ENCODE measurements at places on chromosomes 16 and 17. TPM values are rescaled to one million over a fixed set of nuclear protein-coding genes. Genes with fewer than 3 reads are reported as not detected.
A peak's percentile ranks its signal among the peaks of the same experiment; 100 is the strongest.

DNA sequence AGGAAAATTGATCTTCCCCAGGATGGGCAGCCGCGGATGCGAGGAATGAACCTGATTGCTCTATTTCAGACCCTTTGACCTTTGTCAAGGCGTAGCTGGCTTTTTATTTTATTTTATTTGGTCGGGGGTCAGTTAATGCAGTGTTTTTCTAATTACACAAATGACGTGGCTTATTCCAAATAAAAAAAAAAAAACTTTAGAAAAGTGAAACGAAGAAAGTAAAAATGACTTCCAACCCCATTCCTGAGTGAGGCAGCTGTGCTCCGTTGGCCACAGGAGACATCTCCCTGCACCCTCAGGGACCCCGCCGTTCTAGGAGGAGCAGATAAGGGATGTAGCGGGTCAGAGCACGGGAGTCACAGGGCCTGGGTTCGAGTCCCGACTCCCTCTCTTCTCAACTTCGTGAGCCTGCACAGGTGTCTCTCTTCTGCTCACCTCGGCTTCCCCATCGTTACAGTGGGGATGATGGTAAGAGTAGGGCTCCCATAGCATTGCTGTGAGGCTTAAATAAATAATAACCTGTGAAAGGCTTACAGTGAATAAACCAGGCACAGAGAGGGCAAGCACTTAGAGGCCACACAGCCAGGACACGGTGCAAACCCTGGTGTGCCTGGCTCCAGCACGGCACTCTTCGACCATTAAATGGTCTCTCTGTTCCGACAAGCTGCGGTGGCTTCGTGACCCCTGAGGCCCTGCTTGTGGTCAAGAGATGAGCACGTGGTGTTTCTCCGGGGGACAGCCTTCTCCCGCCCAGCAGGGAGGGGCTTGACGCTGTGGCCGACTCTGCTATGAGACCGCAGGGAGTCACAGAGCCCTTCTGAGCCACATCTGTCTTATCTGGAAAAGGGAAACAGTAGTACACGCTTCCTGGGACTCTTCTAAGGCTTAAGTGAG lies 10.2 kb downstream of the FOXF1 start:
- DNase-seq, result no peak

GRCh38 chr16:74257061-74257460 lies 39.6 kb upstream of the PSMD7 start:
- no peak for DNase-seq

DNA sequence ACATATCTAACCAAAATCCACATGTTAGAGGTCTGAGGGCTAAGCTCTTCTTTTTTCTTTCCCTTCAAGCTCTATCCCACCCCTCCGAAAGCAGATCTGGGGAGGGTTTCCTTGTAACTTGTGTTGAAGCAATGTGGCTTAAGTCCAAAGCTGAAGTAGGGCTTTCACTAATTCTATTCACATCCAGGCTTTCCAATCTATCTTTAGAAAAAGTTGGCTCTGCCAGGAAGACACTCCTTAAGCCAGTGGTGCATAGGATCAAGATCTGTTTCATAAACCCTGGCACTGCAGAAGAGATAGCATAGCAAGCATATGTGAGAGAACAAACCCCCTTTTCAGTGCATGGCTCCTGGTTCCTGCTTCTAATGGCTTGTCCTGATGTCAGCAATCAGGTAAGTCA lies 34.9 kb upstream of the DHX40 start:
- DNase-seq, result no peak

DNA sequence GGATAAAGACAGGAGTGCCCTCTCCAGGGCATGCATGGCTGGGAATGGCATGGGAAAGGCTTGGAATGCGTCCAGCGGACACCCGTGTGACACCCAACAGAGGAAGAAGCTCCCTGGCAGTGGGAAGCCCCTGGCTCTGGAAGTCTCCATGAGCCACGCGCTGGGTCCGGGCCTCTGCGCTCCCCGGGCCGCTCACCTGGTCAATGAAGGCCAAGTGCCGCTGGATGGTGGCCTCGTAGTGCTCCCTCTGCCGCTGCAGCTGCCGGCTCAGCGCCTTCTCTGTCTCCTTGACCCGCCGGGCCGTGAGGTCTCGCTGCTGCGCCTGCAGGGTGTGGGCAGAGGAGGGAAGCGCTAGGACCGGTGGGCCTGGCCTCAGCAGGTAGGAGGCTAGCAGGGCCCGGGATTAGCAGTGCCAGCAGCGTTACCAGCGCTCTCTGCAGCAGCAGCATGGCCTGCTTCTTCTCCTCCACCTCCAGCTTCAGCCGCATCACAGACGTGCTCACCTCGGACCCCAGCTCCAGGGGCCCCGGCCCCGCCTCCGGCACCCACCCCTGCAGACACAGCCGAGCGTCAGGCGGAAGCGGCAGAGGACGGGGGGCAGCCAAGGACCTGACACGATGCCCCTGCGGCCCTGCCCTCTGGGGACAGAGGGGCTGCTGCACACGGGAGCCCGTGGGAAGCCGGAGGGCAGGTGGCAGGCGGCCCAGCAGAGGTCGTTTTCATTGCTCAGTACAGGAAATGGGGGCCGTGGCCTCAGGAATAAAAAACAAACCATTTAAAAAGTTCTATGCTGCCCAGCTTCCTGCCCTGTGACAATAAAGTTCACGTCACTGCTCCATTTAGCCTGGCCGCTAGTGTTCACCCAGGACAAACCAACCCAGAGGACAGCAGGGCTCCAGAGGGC lies 26.0 kb downstream of the CEP131 start:
- no peak for DNase-seq

GRCh38 chr16:14121142-14121541 lies 50.0 kb downstream of the MRTFB start:
- DNase-seq, result no peak

- DNase-seq, result no peak
These were observed 13.2 kb upstream of the CCL23 start for GRCh38 chr17:36030956-36031355.

GRCh38 chr16:50519001-50519400 lies 29.2 kb upstream of the NKD1 start:
- DNase-seq, result peak; percentile 22

PRSS8 gene
- total RNA-seq, result 80.1 TPM

TEKT5 gene
- not detected for total RNA-seq

P2RX1 gene
- total RNA-seq, result not detected

- no peak for DNase-seq
These were observed 5.3 kb upstream of the TMEM204 start for GRCh38 chr16:1527836-1528811.

GRCh38 chr16:14310519-14310991 lies 239.4 kb downstream of the MRTFB start:
- peak; percentile 81 for DNase-seq

DNA sequence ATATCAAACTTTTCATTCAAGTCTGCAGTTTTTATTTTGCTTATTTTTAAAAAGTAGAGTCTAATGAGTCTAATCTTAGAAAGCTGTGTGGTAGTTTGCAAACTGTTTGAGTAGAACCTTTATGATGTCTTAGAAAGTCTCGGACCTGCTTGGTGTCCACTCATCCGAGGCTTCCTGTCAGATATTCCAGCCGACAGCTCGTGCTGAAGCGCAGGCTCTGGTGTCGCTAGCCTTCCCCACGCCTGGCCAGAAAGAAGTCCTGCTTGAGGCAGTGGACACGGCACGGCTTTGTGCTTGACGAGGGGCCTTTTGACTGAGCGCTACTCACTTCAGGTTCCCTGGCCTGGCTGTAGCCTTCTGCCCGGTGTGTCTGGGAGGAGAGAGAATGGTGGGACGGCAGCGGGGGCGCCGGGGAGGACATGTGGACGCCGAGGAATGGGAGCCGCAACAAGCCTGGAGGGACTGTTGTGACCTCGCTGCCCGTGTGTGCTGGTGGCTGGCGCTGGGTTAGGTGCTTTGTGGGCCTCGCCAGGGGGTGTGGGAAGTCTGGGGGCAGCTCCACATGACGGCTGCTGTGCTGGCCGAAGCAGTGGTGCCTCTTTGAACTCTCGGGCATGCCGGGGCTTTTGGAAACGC lies 33.5 kb downstream of the BANP start:
- no peak for DNase-seq

- DNase-seq, result no peak
These were observed 930.4 kb upstream of the CDH8 start for GRCh38 chr16:62966626-62967025.

GRCh38 chr17:61387011-61387410 lies 12.6 kb upstream of the TBX2 start:
- no peak for DNase-seq

RDM1 gene
- total RNA-seq, result 5.3 TPM

ZNHIT3 gene
- 70.4 TPM for total RNA-seq

DNA sequence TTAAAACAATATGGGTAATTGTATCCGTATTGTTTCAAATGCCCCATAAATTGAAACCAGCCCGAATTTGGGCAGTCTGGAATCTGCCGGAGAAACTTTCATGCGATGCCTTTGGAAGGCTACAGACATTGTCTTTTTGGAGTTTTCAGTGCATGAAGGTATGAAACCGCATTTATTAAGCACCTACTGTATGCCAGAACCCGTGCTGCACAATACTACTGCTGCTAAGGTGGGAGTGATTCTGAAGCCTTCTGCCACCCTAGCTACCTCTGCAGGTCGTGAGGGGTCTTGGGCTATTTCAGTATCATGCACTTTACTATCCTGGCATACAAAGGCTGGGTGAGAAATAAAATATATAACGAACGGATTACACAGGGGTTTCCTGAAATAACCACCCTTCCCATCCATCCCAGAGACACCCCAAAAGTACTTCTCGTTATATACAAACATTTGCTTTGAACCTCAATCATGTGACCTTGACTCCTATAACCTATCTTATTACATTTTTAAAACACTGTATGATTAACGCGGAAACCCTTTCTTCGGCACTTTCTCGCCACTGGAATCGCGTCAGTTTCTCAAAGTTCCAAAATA lies 1.0 kb upstream of the MSI2 start:
- DNase-seq, result no peak

DNA sequence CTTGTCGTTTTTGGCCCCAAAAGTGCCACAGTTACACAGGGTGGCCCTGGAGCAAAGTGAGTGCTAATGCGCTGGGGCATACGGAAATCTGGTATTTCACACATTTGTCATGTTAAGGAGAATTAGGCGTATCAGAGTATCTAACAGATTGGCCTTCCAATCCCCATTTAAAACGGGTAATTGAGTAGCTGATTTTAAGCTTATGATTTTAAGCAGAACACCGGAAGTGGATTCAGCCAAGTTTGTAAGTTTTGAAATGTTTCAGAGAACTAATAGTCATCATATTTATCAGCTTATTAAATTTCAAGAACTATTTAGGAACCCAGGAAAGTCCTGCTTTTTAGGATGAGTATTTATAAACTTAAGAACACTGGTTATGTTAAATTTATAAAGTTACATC lies 19.5 kb downstream of the LRRC75A start:
- DNase-seq, result no peak

DNA sequence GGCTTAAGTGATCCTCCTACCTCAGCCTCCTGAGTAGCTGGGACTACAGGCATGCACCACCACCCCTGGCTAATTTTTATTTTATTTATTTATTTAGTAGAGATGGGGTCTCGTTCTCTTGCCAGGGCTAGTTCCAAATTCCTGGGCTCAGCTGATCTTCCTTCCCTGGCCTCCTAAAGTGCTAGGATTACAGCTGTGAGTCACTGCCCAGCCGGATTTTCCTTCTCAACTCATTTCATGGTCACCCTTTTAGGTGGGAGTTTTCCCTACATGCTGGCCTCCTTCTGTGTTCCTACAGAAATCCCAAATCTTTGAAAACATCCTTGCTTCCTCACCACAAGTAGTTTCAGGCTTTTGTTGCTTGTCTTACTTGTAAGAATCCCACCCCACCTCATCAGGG lies 102.1 kb upstream of the SIAH1 start:
- no peak for DNase-seq

TPSB2 gene
- not detected for total RNA-seq

GRCh38 chr16:19527161-19527560 lies 3.4 kb downstream of the CCP110 start:
- DNase-seq, result no peak
